ENCODE measurements at places on chromosomes 2 and 18.

- DNase-seq = no peak
Observed at GRCh38 chr2:132593171-132593570, 76.8 kb downstream of the LYPD1 start.

DNA sequence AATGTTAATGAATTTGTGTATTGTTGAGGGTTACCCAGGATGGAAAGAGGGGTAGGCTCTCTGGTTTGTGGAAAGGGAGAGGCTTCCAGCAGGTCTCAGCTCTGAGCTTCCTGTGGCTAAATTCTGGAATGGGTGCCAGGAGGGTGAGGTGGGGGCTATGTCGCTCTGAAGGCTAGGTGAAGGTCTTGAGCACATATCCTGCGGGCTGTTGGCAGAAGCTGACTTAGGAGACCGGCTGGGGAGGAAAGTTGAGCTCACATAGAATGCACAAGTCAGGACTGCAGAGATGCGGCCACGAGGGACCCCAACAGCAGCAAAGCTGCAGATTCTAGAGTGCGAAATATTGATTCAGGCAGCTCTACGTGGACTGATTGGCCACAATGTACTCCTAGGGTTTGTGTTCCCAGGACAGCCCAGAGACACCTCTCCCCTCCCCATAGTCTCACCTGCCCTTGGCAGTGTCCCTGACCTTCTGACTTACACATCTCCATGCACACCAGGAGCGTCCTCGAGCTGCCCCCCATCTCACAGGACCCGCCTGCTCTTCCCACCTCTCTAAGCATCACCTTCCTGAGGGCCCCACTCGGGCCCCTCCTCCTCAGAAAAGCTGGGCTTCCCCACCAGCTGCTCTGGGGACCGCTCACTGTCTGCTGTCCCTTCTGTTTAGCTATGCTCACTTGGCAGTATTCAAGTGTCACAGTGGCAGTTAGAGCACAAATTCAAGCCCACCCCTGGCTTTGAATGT, 72.6 kb downstream of the ALK start:
- DNase-seq = no peak

- no peak for DNase-seq
Observed at GRCh38 chr18:46324087-46324955, 220.1 kb downstream of the HAUS1 start.

- DNase-seq = no peak
Observed at GRCh38 chr2:84629550-84629949, 113.3 kb downstream of the DNAH6 start.

GRCh38 chr2:191045141-191045540, 31.2 kb upstream of the STAT1 start:
- DNase-seq = no peak

DNA sequence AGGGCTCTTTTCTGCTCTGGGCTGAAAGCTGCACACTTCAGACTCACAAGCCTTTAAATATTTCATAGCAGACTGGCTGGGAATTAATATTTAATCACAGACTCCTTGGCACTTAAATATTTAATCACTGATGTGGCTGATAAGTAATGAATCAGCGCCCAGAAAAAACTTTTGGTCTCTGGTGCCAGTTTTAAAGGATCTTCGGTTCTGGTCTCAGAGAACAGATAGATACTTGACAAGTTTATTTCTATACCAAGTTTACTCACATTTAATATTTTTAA, 201.2 kb downstream of the MYCN start:
- no peak for DNase-seq

DNA sequence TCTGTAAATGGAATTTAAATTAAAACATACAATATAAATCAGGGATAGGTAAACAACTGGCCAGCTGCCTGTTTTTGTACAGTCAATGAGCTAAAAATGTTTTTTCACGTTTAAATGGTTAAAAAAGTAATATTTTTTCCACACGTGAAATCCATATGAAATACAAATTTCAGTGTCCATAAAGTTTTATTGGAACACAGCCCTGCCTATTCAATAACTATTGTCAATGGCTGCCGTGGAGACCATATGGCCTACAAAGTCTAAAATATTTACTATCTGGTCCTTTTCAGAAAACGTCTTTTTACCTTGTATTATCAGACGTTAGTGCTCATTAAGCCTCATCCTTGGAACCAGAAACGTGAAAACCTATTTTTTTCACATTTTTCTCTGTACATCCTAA, 1.3 kb downstream of the TMEM17 start:
- no peak for DNase-seq

- no peak for DNase-seq
Observed at GRCh38 chr18:4453874-4454536, 1.1 kb downstream of the DLGAP1 start.

DNA sequence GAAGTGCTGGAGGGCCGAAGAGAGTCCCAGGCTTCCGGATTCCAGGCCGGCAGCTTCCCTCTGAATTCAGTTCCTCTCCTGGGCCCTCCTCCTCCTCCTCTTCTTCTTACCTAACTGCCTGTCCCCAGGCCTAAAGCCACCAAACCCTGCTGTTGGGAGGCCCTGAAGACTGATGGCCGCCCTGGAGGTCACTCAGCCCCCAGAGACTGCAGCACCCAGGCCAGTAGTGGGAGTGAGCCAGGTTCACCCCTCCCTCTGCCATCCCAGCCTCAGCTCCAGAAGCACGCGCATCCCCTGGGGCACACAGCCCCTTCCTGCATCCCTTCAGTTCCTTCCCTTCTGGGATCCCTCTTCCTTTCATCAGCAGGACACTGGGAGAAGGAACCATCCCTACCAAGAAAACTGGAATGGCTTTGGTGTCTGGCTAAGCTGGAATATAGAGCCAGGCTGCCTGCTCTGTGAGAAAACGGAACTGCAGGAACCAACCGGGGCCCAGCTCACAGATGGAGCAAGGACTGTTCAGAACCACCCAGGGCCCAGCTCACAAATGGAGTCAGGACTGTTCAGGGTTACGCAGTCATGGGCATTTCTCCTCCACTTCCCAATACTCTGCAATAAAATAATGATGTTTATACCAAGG, 127.4 kb downstream of the NDUFA10 start:
- no peak for DNase-seq

GRCh38 chr2:110818767-110819481, 86.6 kb downstream of the ACOXL start:
- DNase-seq = no peak

- no peak for DNase-seq
Observed at GRCh38 chr2:195094330-195094729, 562.7 kb upstream of the SLC39A10 start.

- DNase-seq = no peak
Observed at GRCh38 chr2:60589104-60589503, 35.6 kb upstream of the BCL11A start.

- no peak for DNase-seq
Observed at GRCh38 chr2:152227969-152228592, 52.5 kb upstream of the STAM2 start.

DNA sequence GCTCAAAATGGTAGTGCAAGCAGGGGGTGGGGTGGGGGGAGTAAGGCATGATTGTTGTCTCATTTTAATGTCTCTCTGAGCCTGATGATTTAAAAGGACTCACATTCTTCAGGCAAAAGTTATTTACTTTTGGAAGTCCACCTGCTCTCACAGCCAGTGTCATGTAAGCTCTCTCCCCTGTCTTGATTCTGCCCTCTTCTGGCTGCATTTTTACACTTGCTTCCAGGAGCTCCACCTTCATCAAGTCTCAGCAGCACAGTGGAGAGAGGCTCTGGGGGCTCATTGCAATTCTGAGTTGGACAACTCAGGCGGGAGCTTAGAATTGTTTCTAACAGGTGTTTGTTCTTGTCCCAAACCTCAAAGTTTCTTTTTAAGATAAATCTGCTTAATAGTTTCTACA, 39.2 kb downstream of the GNAL start:
- no peak for DNase-seq

DNA sequence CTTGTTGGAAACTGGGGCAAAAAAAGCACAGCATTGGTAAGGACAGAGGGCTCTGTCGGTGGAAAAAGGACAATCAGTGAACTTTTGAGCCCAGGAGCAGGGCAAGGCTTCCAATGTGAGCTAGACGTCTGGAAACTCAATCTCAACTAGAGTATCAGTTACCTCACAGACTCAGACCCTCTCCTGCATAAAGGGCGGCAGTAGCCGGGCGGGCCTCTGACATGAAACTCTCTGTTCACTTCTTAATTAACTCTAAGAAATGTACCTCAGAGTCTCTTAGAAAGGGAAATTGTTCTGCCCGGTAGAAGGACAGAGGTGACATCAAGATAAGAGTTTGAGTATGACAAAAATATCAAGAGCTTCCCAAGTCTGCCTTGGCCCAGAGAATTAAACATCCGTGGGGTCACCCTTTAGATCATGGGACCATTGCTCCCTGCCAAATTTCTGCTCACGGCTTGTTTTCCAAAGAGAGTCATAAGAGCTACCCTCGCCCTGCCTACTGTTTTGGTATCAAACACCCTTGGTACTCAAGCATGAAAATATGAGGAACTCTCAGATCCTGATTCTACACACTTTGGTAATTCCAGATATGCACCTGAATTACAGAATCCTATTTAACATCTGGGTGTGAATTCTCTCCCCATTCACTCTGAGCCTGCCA, 103.5 kb upstream of the PKDCC start:
- DNase-seq = no peak

- no peak for DNase-seq
Observed at GRCh38 chr2:29920631-29921559, 491 bp downstream of the ALK start.

GRCh38 chr18:26634631-26635030, 86.3 kb upstream of the KCTD1 start:
- DNase-seq = no peak

DNA sequence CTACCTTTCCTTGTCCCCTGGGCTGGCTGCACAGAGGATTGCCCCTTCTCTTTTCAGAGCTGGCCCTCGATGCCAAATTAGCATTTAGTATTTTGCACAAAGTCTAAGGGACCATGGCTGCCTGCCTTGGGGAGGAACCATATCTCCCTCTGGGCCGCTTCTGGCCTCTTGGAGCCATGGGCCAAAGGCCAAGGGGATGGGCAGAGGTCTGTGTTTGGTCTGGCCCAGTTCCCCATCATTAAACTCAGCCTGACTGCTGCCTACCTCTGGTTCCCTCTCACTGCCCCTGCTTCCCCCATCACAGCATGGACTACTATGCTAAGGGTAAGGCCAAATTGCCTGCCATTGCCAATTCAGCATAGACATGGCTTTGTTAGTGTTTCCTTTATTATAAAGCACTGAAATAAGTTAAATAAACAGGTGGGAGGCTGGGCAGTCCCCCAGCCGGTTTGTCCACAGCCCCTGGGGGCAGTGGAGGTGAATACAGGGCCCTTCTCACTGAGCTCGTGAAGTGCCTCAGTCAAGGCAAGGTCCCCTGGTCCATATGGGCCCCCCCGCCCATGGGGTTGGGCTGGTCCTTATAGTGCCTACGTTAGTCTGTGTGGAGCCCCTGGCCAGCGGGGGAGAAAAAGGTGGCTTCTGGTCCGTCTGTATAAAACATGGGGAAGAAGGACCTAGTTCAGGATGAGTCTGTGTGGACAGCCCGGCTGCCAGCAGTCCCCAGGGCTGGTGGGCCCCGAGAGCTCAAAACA, 3.5 kb downstream of the ZNF513 start:
- no peak for DNase-seq

DNA sequence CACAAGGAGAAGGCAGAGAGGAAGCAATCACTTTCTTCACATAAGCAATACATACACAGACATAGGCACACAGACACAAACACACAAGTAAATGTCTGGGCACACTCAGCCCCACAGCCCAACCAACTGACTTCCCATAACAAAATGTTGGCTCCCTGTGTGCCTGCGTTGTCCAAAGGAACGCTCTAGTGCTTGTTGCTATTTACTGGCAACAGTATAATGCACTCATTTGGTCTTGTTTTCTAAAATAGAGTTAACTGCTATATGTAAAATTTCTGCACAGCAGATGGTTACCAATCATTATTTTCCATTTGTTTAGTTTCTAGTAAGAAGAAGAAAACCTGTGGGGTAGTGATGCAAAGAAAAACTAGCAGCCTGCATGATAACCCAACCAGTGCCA, 16.5 kb downstream of the FIGN start:
- DNase-seq = no peak

DNA sequence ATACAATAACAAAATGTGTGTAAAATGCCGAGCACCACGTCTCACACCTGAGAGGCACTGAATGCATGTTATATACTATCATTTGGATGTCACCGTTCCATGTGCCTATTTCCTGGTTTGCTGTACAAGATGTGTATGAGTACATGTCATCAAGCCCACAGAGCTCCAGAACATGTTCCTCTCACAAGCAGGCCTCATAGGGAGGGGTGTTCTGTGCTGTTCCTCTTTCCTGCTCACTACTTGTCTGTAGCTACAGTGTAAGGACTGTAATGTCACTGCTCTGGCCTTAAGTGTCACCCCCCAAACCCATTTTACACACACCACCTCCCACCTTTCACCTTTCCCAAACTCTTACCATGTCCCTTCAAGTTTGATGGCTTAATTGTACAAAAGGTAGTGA, 1.8 kb downstream of the AFF3 start:
- no peak for DNase-seq

DNA sequence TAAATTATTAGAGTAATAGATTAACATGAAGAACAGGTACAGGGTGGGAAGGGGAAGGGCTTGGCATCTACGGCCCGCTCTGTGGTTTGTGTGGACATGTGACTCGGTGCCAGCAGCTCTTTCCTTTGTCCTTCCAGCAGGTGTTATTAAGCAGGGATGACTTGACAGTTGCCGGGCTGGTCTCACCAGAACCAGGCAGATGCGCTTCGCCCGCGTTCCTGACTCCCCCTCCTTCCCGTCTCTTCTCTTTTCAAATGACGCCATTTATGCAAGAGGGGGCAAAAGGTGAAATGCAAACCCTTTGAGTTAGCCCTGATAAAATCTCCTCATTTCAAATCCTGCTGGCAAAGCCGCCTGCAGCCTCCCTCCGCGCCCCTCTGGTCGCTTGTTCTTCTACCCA, 38.9 kb upstream of the MGAT4A start:
- DNase-seq = no peak

DNA sequence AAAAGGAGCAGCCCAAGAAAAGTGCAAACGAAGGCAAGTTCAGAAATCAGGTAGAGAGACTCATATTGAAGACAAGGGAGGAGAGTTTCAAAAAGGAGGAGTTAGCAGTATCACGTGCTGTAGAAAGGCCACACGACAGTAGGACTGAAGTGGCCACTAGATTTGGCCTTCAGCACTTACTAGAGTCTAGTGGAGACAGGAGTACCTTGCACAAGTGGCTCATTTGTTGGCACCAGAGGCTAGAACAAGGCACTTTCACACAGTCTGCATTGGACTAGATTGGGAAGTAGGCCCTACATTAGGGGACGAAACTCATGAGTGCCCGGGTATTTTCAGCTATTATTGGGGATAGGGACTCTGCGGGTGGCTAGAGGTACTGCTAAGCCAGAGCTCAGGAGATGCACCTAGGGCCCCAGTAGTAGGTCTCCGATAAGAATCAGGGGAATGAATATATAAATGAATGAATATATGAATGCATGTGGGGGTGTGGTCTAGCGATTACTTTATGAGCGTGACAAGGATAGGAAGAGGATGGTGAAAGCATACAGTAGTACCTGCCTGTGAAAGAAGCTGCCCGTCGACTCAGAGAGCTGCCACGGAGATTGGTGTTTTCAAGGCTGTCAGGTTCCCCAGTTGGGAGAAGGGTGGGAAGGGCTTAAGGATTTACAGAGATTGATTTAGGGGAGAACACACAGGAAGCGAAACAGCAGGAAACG, 1.4 kb upstream of the NCOA1 start:
- DNase-seq = no peak

GRCh38 chr2:60839126-60839813, 42.1 kb upstream of the REL start:
- no peak for DNase-seq

All from dorsolateral prefrontal cortex (tissue), 122 donors.